ENCODE measurements at places on chromosomes 6 and 20.

DNA sequence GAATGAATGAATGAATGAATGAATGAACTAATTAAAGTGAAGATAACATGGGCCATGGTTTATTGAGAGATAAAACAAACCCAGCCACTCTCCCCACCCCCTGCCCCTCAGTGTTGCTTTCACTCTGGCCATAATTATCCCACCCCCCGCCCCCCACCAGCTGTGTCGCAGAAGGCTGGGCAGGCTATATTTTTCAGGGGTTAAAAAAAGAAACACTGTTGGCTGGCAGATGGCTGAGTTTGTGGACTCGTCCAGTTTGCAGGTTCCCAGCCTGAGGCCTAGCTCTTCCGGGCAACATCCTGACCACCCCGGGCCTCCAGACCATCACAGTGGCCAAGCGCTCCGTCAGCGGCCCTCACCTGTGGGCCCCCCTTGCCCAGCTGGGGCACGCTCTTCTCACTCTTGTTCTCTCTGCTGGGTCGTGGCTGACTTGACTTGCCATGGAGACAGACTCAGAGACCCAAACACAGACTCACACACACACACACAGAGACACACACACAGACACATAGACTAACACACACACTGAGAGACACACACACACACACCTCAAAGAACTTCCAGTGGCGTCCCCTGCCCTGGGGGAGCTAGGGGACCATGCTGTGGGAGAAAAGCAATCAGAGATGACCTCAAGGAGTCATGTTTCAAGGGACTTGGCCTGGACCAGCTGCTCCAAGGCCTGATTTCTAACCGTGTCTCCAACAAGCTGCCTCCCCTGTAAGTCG lies 2.2 kb upstream of the GRM4 start:
- no peak for DNase-seq

GRCh38 chr6:12504325-12504966 lies 212.1 kb upstream of the PHACTR1 start:
- DNase-seq: peak; percentile 39

- DNase-seq: no peak
Measured at GRCh38 chr6:11292594-11293236, 60.2 kb upstream of the NEDD9 start.

DNA sequence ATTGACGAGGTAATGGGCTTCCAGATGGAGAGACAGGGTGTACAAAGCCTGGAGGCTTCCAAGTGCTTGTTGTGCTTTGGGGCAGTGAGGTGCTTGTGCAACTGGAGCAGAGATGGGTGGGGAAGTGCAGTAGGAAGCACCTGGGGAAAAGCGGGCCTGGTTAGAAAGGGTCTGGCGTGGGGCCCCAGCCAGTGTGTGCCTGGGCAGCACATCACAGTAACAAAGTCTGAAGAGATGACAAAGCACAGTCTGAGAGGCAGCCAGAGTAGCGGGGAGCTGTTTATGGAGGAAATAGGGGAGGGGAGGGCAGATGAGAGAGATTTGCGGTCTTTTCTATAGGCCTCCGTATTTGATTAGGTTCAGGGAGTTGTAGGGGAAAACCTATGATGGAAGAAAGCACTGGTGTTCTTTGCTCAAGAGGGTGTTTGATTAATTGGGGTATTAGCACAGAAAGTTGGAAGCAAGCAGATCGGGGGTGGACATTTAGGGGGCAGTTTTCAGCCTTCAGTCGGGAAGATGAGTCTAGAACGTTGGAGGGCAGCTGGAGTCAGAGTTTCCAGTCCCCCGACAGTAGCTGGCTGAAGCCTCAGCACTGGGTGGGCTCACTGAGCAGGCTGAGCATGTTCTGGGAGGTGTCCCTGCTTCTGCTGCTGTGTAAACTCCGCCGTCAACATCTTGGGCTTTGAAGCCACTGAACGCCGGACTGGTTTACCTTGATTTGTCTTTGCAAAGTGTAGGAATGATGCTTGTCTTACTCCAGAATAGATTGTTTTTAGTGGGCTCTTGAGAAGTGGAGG lies 15.5 kb upstream of the MROH8 start:
- no peak for DNase-seq

- DNase-seq: no peak
Measured at GRCh38 chr6:84358581-84358980, 131.1 kb upstream of the CEP162 start.

- no peak for DNase-seq
Measured at GRCh38 chr6:168619560-168620314, 178.8 kb downstream of the SMOC2 start.

DNA sequence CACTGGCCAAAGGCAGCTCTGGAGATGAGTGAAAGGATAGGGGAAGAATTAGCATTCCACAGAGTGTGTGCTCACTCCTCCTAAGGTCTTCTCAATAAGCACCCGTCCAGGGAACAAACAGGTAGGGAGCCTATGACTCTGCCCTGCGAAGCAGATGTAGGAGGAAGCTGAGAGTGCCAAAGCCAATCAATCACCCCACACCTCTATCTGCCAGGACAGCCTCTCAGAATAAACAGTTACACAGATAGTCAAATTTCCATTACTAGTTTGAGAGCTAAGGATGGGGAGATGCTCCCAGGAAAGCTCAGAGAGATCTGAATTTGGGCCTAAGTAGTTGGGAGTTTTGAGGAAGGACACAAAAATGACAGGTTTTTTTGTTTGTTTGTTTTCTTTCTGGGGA lies 40.5 kb upstream of the SLA2 start:
- DNase-seq: no peak

GRCh38 chr20:46305331-46305972 lies 2.8 kb downstream of the CDH22 start:
- DNase-seq: no peak
